Naive thymus-derived CD8-positive, alpha-beta T cell (primary cell): ENCODE measurements at places on chromosomes 3 and 15. TPM values are rescaled to one million over a fixed set of nuclear protein-coding genes. Genes with fewer than 3 reads are reported as not detected.

GRCh38 chr3:53516339-53516738, 21.9 kb downstream of the CACNA1D start:
- no peaks in the 10 kb centered on the region for H3K27me3 ChIP-seq
- H3K27ac ChIP-seq, result no peak overlapping the region
- H3K4me3 ChIP-seq, result no peak overlapping the region
- no peaks in the 10 kb centered on the region for H3K4me1 ChIP-seq

CASR gene
- total RNA-seq, result not detected

CPEB1 gene
- 3.2 TPM for total RNA-seq

GRCh38 chr3:156353563-156353962, 201.4 kb downstream of the SSR3 start:
- no peak for DNase-seq
- H3K36me3 ChIP-seq, result no peaks in the 10 kb centered on the region
- H3K27me3 ChIP-seq, result no peaks in the 10 kb centered on the region
- H3K4me3 ChIP-seq, result no peak overlapping the region
- no peaks in the 10 kb centered on the region for H3K4me1 ChIP-seq

ESYT3 gene
- not detected for total RNA-seq

DNA sequence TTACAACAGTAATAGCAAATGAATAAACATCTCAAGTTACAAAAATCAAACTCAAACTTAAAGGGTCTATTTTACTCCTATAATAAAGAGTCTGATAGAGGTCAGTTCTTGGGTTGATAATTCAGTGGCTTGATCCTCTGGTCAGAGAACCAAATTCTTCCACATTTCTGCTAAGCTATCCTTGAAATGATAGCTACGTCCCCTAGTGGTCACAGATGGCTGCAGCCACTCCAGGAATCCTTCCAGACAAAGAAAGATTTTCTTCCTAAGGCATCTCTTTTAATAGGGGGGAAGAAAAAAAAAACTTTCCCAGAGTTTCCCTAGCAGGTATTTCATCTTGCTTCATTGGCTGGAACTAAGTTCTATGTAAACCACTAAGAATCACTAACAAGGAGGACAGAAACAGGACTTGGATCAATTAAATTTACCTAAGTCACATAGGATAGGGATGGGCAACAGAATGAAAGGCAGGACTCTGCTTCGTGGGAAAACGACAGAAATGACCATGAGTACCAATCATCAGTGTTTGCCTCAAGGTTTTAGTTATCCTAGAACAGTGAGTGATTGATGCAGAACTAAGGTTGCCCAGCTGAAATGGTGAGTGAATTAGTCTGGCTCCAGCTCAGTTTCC, 160.7 kb downstream of the STAC start:
- DNase-seq, result no peak
- peaks cover 10% of the 10 kb centered on the region for H3K27me3 ChIP-seq
- no peaks in the 10 kb centered on the region for H3K36me3 ChIP-seq
- H3K4me1 ChIP-seq, result no peaks in the 10 kb centered on the region
- no peak overlapping the region for H3K4me3 ChIP-seq
- H3K27ac ChIP-seq, result no peak overlapping the region

- no peak overlapping the region for H3K4me3 ChIP-seq
- H3K36me3 ChIP-seq, result no peaks in the 10 kb centered on the region
- no peak for DNase-seq
- H3K27ac ChIP-seq, result no peak overlapping the region
These were observed 16.4 kb downstream of the SCG5 start for GRCh38 chr15:32657941-32658340.

- DNase-seq, result no peak
- H3K27me3 ChIP-seq, result peaks cover 10% of the 10 kb centered on the region
- no peaks in the 10 kb centered on the region for H3K36me3 ChIP-seq
- no peak overlapping the region for H3K27ac ChIP-seq
- no peaks in the 10 kb centered on the region for H3K4me1 ChIP-seq
These were observed 148.4 kb downstream of the DTWD1 start for GRCh38 chr15:49769225-49769624.

DNA sequence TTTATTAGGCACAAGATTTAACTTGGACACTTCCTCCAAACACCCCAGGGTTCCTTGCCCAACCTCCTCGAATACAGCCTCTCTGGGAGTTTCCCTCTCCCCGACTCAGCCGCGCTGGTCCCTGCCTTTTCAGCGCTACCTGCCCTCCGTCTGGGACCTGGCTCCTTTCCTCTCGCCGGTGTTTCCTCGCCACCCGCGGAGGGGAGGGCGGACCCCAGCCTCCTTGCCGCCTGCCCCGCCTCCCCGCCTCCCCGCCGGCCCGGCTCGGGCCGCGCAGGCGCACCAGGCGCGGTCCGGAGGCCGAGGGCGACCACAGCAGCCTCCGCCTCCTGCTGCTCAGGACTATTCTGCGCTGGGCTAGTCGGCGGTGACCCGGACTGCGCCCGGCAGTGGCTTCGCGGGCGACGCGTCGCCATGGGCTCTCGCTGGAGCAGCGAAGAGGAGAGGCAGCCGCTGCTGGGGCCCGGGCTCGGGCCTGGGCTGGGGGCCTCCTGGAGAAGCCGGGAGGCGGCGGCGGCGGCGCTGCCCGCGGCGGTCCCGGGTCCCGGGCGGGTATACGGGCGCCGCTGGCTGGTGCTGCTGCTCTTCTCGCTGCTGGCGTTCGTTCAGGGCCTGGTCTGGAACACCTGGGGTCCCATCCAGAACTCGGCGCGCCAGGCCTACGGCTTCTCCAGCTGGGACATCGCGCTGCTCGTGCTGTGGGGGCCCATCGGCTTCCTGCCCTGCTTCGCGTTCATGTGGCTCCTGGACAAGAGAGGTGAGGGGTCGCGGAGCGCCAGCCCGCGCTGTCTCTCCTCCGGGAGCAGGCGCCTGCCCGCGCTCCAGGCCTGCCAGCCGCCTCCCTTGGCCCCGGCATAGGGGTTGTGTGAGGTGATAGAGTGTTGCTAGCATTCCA, at the start of gene SLC49A4:
Gene SLC49A4 (plus strand): TSS at position 291 of the 895 bp plus-strand sequence. CDS start 124 bp downstream, at position 415.
- H3K4me3 ChIP-seq, result peak within 1 kb of the TSS; percentile 75
- peaks cover 30% of the 10 kb centered on the region for H3K4me1 ChIP-seq
- H3K27me3 ChIP-seq, result no peaks in the 10 kb centered on the region

- no peaks in the 10 kb centered on the region for H3K4me1 ChIP-seq
- no peak overlapping the region for H3K4me3 ChIP-seq
- no peak overlapping the region for H3K27ac ChIP-seq
- DNase-seq, result no peak
These were observed 48.9 kb upstream of the ALCAM start for GRCh38 chr3:105317841-105318240.

- no peak overlapping the region for H3K27ac ChIP-seq
- H3K27me3 ChIP-seq, result no peaks in the 10 kb centered on the region
- no peak for DNase-seq
- H3K36me3 ChIP-seq, result no peaks in the 10 kb centered on the region
These were observed 329.8 kb upstream of the FRG2C start for GRCh38 chr3:75334299-75334698.

DNA sequence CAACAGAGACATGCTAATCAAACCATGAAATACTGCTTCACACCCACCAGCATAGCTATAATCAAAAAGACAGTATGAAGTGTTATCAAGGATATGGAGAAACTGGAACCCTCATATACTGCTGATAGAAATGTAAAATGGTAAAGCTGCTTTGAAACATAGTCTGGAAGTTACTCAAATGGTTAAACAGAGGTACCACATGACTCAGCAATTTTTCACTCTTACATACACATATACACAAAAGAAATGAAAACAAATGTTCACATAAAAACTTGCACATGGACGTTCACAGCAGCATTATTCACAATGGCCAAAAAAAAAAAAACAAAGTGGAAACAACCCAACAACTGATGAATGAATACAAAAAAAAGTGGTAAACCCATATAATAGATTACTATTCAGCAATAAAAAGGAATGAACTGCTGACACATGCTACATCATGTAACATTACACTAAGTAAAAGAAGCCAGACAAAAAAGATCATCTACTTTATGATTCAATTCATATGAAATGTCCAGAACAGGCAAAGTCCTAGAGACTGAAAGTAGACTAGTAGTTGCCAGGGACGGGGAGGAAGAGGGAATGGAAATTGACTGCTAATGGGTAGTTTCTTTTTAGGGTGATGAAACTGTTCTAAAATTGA, 23.2 kb downstream of the ZNF148 start:
- peaks cover 11% of the 10 kb centered on the region for H3K36me3 ChIP-seq
- no peak for DNase-seq
- H3K27ac ChIP-seq, result no peak overlapping the region
- H3K4me3 ChIP-seq, result no peak overlapping the region
- no peaks in the 10 kb centered on the region for H3K27me3 ChIP-seq

GRCh38 chr15:68337826-68338225, 60.3 kb downstream of the FEM1B start:
- H3K4me3 ChIP-seq, result no peak overlapping the region
- H3K27me3 ChIP-seq, result peaks cover 1% of the 10 kb centered on the region
- no peaks in the 10 kb centered on the region for H3K36me3 ChIP-seq
- H3K27ac ChIP-seq, result no peak overlapping the region
- no peak for DNase-seq

- no peaks in the 10 kb centered on the region for H3K4me1 ChIP-seq
- H3K27ac ChIP-seq, result no peak overlapping the region
- H3K27me3 ChIP-seq, result peaks cover 5% of the 10 kb centered on the region
- no peaks in the 10 kb centered on the region for H3K36me3 ChIP-seq
These were observed 256.2 kb upstream of the P2RY1 start for GRCh38 chr3:152578769-152579168.

- H3K4me1 ChIP-seq, result no peaks in the 10 kb centered on the region
- no peak overlapping the region for H3K27ac ChIP-seq
- no peaks in the 10 kb centered on the region for H3K36me3 ChIP-seq
- peaks cover 5% of the 10 kb centered on the region for H3K27me3 ChIP-seq
- DNase-seq, result no peak
These were observed 48.7 kb downstream of the COL8A1 start for GRCh38 chr3:99686955-99687612.
